ENCODE measurements at places on chromosomes 5 and 9. TPM values are rescaled to one million over a fixed set of nuclear protein-coding genes. Genes with fewer than 3 reads are reported as not detected.

DNA sequence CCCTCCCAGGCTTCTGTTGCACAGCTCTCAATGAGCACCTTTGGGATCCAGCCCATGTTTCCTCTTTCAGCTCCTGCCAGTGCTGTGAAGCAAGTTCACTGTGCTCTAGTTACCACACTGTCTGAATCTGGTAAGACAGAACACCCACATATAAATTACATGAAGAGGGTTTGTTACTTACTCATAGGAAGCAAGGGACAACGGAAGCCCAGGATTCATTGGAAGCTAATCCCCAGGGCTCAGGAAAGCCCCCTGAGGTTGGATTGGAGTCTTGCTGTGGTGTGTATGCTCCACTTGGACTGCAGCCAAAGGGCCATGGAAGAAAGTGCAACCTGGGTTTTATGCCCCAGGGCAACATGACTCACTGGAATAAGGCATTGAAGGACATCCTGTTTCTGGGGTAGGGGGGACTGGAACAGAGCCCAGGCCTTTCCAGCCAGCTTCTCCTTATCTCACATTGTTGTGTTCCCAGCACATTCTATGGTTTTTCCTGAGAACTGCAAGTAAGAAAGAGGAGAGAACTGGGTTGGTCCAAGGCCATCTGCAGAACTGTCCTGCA, 15.6 kb upstream of the CLK4 start:
- no peak for DNase-seq

- DNase-seq: no peak
Measured at GRCh38 chr9:15374825-15375224, 47.9 kb upstream of the SNAPC3 start.

DNA sequence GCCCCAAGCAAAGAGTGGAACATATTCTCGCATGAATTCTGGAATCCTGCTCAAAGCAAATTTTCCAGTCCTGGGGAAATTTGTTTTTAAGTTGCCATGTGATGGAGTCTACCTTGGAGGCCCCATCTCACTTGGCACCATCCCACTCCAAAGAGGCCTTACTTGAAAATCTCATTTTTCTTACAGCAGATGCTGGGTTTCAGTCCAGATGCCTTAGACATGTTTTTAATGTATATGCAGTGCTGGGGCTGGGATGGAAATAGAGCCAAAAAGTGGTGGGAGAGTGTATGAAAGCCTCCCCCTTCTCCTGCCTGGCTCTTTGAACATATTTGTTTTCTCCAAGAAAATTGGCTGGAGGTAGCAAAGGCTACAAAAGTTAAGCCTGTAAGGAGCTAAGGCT, 493.7 kb downstream of the ENC1 start:
- no peak for DNase-seq

DNA sequence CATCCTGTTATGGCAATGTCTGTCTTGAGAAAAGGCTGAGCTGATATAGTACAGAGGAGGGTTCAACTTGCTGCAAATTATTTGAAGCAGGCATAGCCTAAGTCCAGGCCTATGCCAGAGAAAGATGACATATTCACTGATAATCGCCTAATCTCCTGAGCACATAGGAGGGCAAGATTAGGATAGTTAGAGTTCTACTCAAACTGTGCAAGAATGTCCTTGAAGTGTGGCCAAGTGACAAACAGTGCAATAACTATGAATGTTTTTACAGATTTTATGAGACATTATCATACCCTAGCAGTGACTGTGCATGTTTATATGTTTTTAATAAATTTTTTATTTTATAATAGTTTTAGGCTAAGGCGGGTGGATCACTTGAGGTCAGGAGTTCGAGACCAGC, 96.2 kb downstream of the TSSK1B start:
- DNase-seq: no peak

DNA sequence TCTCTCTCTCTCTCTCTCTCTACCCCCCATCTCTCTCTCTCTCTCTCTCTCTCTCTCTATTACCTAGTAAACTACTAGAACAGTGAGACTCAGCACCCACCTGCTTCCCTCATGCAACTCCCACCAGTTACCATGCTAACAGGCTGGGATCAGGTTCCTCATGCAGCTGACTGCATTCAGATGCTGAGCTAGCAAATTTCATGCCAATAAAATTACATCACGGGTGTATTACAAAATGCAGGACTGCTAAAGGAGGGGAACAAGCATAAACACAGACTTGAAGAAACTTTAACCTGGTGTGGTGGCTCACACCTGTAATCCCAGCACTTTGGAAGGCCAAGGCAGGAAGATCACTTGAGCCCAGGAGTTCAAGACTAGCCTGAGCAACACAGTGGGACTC, 76.0 kb downstream of the CEMIP2 start:
- DNase-seq: no peak

- no peak for DNase-seq
Measured at GRCh38 chr5:130034566-130035210, 130.4 kb downstream of the CHSY3 start.

DNA sequence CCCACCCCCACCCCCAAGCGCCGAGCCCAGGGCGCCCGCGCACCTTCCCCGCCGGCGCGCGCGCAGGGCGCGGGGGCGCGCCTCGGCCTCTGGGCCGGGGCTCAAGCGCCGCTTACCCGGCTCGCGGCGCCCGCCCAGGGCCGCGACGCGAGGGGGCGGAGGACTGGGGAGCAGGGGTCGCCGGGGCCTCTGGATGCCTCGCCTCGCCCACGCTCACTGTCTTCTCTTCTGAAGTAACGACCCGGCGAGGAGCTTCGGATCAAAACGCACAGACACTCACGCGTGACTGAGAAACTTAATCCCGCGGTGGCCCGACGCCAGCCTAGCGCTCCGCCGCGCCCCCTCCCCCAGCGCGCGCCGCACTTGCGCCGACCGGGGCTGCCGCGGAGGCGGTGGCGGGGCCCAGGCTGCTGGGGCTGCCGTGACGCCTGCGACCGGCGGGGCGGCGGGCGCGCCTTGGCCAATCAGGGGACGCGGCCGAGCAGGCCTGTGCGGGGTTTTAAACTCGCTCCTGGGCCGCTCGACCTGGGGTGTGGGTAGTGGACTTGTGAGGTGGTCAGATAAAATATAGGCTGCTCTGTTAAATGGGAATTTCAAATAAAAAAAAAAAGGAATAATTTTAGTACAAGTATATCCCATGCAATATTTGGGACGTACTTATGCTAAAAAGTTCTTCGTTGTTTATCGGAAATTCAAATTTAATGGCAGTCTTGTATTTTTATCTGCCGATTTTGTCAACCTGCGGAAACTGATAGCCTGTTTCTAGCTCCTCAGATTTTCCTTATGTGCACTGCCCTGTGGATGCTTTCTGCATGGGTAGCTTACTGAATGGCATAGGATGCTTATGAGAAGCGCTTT, at the start of gene MPDZ:
TSS of gene MPDZ (minus strand) at position 409 of the 858 bp plus-strand sequence. CDS start 29,377 bp downstream, outside the sequence.
- DNase-seq: peak; percentile 60

Gene ADAMTS6
- 9.4 TPM for total RNA-seq

- no peak for DNase-seq
Measured at GRCh38 chr9:36492865-36493264, 79.8 kb upstream of the MELK start.

Gene LCN12
- not detected for total RNA-seq

Gene SLC6A7
- not detected for total RNA-seq

- no peak for DNase-seq
Measured at GRCh38 chr9:128144239-128145181, 4.7 kb upstream of the LCN2 start.

DNA sequence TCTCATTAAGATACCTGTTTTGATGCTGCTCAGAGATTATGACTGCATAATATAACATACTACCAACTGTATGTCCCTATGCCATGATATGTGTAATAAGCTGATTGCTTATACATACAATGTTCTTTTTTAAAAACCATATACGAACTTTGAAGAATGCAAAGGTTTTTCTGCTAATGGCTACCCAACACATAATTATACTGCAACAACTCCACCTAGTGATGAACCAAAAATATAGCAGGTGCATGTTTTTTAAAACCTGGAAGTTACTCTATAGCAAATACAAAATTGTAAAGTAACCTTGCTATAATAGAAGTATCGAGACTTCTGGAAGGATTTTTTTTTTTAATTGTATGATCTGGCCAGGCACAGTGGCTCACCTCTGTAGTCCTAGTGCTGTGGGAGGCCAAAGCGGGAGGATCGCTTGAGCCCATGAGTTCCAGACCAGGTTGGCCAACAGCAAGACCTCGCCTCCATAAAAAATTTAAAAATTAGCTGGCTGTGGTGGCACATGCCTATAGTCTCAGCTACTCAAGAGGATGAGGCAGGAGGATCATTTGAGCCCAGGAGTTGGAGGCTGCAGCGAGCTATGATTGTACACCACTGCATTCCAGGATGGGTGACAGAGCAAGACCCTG, 49.1 kb downstream of the HOMER1 start:
- DNase-seq: no peak

- DNase-seq: no peak
Measured at GRCh38 chr9:28834156-28834555, 1260.9 kb upstream of the C9orf72 start.

Gene SLC2A8
- 27.4 TPM for total RNA-seq

GRCh38 chr9:14030375-14031059, 283.4 kb downstream of the NFIB start:
- no peak for DNase-seq

Gene PCDHGA11
- 2.3 TPM for total RNA-seq

DNA sequence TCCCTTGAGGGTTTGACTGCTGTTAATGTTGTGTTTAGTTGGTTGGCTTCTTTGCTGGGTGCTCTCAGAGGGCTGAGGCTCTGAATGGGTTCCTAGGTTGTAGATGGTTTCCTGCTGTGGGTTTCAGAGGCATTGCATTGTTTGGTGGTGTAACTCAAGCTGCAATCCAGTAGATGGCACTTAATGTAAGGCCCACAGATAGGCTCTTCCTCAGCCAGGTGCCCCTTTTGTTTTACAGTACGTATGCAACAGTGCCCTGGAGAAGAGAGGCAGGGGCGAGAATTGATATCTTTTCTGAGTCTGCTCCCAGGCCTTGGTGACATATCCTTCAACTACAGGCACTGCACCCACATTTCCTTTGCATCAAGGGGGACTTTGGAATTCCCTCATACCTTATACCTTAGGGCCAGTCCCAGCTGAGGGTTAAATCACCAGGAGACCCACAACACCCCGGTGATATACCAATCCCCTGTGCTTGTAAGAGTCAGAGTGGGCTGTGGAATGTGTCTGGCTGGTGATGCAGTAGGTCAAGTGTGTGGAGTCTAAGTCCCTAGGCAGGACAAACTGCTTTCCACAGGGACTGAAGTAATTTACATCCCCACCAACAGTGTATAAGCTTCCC, 7.0 kb upstream of the UGT3A2 start:
- DNase-seq: no peak

Gene MSX2
- 0.44 TPM for total RNA-seq
